ENCODE measurements at places on chromosomes 6 and 20.

DNA sequence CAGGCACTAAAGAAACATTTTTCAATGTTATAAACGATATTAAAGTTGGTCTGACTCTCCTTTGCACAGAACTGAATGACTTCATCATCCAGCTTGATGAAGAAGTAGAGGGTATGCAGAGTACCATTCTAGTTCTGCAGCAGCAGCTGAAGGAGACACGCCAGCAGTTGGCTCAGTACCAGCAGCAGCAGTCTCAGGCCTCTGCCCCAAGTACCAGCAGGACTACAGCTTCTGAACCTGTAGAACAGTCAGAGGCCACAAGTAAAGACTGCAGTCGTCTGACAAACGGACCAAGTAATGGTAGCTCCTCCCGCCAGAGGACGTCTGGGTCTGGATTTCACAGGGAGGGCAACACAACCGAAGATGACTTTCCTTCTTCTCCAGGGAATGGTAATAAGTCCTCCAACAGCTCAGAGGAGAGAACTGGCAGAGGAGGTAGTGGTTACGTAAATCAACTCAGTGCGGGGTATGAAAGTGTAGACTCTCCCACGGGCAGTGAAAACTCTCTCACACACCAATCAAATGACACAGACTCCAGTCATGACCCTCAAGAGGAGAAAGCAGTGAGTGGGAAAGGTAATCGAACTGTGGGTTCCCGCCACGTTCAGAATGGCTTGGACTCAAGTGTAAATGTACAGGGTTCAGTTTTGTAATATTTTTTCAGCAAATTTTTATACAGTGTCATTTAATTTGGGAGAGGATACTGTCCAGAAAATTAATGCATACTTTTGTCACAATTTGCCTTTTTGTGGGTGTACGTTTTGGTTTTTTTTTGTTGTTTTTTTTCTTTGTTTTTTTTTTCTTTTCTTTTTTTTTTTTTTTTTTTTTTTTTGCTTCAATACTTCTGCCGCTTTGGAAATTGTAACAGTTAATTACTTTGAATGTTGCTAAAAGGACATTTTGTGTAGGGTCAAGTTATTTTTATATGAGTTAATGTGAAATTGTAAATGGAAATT is 6.6 kb upstream of the ACAT2 start:
- DNase-seq = no peak

GRCh38 chr20:32251470-32251869 is 26.0 kb upstream of the KIF3B start:
- DNase-seq = no peak

DNA sequence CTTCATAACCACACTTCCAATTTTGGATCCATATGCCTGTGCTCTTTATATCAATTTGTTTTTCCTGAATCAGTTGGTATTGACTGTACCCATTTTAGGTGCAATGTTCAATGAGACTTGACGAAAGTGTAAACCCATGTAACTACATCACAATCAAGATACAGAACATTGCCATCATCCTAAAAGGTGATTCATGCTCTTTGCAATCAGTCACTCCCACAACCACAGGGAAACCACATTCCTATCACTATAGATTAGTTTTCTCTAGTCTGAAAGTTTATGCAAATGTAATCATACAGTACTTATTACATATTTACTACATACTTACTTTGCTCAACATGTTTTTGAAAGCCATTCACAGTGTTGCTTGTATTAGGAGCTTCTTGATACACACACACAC is 167.4 kb downstream of the ADGRG6 start:
- no peak for DNase-seq

GRCh38 chr20:47984437-47984836 is 199.2 kb upstream of the SULF2 start:
- no peak for DNase-seq

DNA sequence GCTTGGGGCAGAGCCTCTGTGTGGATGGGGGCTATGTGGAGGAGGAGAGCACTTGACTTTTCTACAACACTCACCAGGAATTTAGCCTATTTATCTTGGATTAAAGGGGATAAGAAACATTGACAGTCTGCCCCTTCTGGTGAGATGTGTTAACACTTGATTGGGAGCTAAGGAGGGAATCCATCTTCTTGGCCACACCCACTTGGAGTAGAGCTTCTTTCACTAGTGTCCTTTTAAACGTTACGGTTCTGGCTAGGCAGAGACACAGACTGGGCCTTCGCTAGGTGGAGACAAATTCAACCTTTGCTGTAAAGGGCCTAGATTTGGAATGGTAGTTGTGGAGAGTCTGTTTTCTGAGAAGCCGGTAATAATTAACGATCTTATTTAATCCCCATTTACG is 15.5 kb upstream of the TPBG start:
- no peak for DNase-seq

DNA sequence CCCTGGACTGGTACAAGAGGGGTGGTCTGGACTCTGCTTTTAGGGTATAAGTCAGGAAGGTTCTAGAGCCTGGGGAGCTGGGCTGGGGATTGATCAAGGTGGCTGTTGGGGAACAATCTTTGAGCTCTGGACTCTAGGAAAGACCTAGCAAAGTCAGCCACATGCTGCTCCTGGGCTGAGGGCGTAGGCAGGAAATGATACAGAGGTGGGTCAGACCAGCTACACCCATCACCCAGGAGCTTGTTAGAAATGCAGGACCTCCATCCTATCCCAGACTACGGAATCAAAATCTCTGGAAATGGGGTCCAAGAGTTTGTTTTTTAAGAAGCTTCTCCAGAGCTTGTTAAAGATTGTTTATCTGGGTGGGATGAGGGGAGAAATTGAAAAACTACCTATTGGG is 9.4 kb downstream of the ADTRP start:
- DNase-seq = no peak

DNA sequence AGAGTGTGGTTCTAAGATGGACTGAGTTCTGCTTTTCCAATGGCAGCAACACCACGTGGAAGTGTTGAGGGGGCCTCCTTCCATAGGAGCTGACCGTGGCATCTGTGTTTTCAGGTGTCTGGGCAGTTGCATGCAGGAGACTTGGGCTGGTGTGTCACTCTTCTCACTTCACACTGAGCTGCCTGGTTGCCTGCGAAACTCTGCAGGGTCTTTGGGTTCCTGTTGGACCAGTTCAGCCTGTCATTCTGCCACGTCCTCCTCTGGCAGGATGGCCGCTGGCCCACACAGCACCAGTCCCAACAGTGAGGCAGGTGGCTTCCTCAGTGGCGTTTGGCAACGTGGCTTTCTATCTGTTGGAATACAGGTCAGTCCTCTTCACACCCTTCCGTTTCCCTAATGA is 16.1 kb upstream of the UNC93A start:
- no peak for DNase-seq

DNA sequence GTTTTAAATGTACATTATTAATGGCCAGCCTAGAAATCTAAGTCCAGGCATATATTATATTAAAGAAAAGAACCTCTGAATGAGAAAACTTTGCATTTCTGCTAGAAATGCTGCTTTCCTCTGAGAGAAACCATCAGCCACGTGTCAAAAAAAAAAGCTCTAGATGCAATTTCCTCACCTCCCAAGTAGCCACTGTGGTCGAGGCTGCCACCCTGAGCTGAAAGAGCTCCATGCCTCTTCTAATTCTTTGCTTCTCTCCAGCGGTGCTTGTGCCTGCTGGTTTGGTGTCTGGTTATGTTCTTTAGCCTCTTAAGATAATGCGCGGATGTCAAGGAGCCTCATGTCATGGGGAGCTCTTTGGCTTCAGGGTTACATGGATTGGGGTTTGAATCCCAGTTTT is 316.0 kb downstream of the TFAP2C start:
- DNase-seq = no peak

All from AG08396 (cell line).